ENCODE measurements at places on chromosomes 6 and 20.

GRCh38 chr6:37209461-37210205, 39.7 kb downstream of the PIM1 start:
- DNase-seq: peak; percentile 37

- DNase-seq: no peak
Measured at GRCh38 chr6:155066361-155066760, 71.2 kb downstream of the TIAM2 start.

GRCh38 chr6:144123421-144123820, 26.9 kb upstream of the STX11 start:
- no peak for DNase-seq

- DNase-seq: no peak
Measured at GRCh38 chr6:113526995-113527394, 330.1 kb upstream of the MARCKS start.

GRCh38 chr20:44011251-44011940, 96.7 kb downstream of the TOX2 start:
- no peak for DNase-seq

DNA sequence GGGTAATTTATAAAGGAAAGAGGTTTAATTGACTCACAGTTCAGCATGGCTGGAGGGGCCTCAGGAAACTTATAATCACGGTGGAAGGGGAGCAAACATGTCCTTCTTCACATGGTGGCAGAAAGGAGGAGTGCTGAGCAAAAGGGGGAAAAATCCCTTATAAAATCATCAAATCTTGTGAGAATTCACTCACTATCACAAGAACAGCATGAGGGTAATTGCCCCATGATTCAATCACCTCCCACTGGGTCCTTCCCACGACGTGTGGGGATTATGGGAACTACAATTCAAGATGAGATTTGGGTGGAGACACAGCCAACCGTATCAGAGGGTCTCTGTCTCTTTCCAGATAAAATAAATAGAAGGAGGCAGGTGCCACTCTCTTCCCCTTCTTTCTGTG, 48.7 kb downstream of the TNFAIP3 start:
- no peak for DNase-seq

DNA sequence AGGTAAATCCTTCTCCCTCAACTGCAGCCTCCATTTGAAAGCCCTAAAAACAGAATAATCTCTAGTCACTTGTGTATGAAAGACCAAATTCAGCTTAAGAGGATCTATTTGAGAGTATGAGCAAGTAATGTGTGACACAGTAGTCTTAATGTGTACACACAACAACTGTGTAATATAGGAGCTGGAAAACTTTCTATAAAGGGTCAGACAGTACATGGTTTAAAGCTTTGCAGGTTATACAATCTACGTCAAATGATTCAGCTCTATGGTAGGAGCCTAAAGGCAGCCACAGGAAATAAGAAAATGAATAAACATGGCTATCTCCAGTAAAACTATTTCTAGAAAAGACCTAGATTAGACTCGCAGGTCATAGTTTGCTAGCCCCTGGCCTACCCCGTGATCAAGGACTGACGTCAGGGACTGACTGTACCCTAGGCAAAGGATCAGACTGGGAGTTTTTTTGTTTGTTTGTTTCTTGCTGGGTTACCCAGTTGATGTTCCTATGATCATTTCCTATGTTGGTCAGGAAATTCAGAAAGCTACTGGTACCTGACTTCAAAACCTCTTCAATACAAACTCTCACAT, 39.7 kb downstream of the BTBD9 start:
- DNase-seq: no peak

GRCh38 chr6:22146931-22147701, 149.7 kb downstream of the PRL start:
- no peak for DNase-seq

- DNase-seq: no peak
Measured at GRCh38 chr6:37047689-37048402, 42.4 kb downstream of the FGD2 start.

- no peak for DNase-seq
Measured at GRCh38 chr6:53281518-53282215, 67.1 kb downstream of the ELOVL5 start.

DNA sequence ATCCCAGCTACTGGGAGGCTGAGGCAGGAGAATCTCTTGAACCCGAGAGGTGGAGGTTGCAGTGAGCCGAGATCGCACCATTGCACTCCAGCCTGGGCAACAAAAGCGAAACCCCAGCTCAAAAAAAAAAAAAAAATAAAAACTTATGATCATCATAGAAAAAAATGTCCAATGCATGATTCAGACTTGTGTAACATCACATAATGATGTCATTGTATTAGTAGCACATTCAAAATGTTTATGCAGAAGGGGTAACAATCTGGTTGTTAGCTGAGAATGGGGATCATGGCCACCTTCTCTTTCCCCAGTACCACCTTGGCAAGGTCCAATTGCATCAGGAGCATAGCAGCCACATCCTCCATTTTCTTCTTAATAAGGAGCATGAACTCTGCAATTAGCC, 137.6 kb upstream of the MARCKS start:
- no peak for DNase-seq

GRCh38 chr20:62345681-62346370, 21.3 kb downstream of the LAMA5 start:
- DNase-seq: no peak

- no peak for DNase-seq
Measured at GRCh38 chr6:4705809-4706208, 70.4 kb upstream of the CDYL start.

DNA sequence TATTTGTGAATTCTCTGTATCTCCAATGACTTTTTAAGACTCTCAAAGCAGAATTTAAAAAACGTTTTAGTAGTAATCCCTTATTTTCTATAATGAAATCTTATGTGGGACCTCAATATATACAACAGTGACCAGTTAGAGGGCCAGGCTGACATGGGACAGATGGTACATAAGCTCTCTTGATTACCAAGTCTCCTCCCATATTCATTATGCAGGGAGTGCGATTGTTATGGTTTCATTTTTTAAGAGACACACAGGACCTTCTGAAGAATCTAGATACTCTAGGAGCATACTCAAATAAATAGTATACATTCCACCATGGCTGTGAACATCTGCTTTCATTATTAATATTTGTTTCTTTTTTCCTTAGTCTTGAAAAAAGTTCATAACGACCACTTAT, 43.5 kb downstream of the GCLC start:
- DNase-seq: no peak

DNA sequence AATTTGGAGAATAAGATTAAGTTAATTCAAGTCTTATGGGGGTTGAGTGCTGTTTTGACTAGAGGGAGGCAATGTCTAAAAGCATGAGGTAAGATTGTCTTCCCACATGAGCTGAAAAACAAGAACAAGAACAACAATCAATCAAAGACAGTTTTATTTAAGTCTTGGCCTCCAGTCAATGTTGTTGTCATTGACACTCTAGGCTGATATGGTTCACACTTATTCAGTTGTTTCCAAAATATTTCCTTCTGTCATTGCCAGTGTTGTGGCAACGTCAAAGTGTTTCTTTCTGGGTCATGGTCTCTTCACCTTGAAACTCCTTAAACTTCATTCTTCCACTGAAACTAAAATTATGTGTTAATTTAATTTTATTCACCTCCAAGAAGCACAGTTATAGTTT, 72.4 kb downstream of the GRIK2 start:
- no peak for DNase-seq

- DNase-seq: no peak
Measured at GRCh38 chr20:56636716-56637115, 7.6 kb downstream of the TFAP2C start.

DNA sequence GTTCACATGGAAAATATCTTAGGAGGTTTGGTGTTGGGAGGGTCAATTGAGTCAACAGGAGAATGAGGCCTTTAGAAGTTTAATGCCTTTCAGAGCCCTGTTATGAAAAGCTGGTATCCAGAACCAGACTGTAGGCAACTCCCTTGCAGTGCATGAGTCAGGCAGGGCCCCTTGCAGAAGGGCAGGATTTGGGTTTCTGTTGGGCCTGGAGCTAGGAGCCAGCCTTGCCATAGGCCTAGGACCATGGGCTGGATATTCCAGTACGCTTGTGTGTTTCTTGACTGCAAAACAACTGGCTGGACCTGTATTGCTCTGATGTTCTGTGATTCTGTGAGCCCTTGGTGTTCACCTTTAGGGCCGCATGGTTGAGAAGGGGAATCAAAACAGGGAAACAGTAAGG, 350.9 kb upstream of the PRND start:
- no peak for DNase-seq

GRCh38 chr20:20017001-20017843, at the start of gene NAA20:
Gene NAA20 (plus strand): TSS chr20:20017362. CDS start chr20:20017397, 35 bp downstream.
- DNase-seq: peak; percentile 85

- no peak for DNase-seq
Measured at GRCh38 chr6:155275808-155276480, 12.1 kb downstream of the CLDN20 start.

- DNase-seq: no peak
Measured at GRCh38 chr20:48092596-48093280, 307.5 kb upstream of the SULF2 start.

DNA sequence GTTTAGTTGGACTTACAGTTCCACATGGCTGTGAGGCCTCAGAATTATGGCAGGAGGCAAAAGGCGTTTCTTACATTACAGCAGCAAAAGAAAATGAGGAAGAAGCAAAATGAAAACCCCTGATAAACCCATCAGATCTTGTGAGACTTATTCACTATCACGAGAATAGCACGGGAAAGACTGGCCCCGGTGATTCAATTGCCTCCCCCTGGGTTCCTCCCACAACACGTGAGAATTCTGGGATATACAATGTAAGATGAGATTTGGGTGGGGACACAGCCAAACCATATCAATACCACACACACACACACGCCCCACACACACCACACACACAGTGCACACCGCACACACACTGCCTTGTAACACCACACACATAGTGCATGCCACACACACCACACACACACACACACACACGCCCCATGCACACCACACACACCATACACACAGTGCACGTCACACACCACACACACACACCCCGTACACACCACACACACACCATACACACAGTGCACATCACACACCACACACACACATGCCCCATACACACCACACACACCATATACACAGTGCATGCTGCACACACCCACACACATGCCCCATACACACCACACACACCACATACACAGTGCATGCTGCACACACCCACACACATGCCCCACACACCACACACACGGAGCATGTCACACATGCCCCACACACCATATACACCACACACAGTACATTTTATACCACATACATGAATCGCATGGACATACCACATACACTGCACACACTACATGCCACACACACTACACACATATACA, 310.5 kb downstream of the TAF4 start:
- DNase-seq: no peak

DNA sequence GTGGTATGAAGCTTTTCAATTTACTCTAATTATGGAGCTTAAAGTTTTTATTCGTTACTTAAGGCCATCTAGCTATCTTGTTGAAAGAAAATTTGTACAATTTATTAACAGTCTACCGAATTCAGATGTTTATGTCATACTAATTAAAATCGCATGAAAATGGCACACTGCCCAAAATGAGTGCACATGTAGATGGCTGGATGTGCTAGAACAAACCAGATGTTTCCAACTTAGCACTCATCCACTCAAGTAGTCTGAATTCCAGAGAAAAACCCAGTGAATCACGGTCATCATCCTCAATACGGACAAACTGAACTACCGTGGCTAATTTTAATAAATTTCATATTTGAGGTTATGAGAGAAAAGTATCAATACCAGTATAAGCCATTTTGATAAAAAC, 70.4 kb downstream of the COL12A1 start:
- no peak for DNase-seq

DNA sequence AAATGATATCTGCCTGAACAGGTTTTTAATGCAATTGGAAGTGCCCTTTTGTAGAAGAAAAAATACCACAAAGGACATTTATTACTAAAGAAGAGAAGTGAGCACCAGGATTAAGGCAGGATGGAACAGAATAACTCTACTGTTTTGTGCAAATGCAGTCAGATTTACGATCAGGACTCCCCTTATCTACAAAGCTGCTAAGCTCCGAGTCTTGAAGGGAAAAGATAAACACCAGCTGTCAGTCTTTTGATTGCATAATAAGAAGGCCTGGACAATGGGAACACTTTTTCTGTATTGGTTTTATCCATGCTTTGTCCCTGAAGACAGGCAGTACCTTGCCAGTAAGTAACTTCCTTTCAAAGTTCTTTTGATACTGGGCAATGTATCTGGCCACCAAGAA, 797.9 kb upstream of the SLC35B3 start:
- DNase-seq: no peak

GRCh38 chr6:3334555-3334954, 75.8 kb downstream of the PSMG4 start:
- no peak for DNase-seq

DNA sequence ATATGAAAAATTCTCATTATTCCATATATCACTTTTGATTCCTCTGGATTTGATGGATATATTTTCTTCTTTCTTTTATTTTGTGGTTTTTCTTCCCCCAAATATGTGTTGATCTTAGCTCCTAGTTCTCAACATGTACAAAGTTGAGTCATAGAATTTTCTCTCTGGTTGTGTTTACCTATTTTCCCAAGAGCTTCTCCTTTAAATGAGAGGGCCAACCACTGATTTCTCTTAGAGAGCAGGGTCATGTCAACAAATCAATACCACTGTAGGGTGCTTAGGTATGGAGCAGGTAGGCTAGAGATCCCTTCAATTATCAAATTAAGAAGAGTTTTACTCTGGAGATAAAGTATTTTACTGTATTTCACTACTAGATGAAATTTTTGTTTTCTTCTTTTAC, 145.7 kb downstream of the BMP5 start:
- DNase-seq: no peak

- DNase-seq: peak; percentile 44
Measured at GRCh38 chr6:5260111-5260620, 584 bp downstream of the LYRM4 start.

GRCh38 chr6:152478377-152479010, 158.7 kb downstream of the SYNE1 start:
- DNase-seq: no peak

- DNase-seq: no peak
Measured at GRCh38 chr6:33433544-33434191, 13.8 kb downstream of the SYNGAP1 start.

DNA sequence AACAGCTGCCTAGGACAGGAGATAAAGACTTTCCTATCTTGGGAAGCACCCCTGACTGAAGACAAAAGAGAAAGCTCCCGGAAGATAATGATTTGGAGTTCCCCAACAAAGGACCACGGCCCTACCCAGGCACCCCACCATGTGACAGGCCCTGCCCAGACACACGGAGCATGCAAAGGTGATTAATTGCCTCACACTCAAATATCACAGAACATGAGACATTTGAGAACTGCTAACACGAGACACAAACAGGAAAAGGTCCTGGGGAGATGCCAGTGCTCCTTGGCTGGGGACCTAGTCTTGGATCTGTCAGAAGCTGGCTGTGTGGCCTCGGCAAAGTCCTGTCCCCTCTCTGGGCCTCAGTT, 82.5 kb upstream of the PTPN1 start:
- DNase-seq: no peak
